ENCODE measurements at places on chromosomes 7 and 10.

DNA sequence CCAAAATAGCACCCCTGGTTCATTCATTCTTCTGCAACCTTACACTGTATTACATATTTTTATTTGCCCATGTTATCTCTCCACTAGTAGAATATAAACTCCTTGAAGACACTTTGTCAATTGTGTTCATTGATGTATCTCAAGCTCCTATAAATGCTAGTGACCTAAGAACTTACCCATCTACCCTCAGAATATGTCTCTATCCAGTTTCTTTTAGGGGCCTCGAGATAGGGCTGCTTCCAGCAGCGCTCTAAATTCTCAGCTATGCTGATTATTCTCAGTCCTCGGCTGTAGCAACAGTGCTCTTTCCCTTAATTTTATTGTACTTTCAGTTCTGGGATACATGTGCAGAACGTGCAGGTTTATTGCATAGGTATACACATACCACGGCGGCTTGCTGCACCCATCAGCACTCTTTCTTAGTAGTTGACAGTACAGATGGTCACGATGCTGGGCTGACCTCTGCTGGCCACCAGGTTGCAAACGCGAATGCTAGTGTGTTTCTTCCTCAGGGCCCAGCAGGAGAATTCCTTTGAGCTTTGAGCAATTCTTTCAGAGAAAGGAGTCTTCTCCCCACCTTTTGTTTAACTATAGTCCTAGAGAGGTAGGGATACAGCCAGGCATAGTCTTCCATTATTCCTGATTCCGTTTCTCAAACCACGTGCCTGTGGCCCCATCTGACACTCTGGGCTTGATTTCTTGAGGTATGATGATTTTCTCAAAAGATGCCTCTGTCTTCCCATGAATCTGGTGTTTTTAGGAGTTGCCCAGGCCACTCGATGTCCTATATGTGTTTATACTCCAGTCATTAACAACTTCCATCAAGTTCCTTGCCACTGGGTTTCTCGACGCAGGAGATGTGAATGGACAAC, 49.1 kb upstream of the CDC14C start:
- no peaks in the 10 kb centered on the region for H3K27me3 ChIP-seq
- no peak overlapping the region for H3K27ac ChIP-seq
- H3K36me3 ChIP-seq: no peaks in the 10 kb centered on the region
- DNase-seq: peak; percentile 15
- H3K4me3 ChIP-seq: no peak overlapping the region

DNA sequence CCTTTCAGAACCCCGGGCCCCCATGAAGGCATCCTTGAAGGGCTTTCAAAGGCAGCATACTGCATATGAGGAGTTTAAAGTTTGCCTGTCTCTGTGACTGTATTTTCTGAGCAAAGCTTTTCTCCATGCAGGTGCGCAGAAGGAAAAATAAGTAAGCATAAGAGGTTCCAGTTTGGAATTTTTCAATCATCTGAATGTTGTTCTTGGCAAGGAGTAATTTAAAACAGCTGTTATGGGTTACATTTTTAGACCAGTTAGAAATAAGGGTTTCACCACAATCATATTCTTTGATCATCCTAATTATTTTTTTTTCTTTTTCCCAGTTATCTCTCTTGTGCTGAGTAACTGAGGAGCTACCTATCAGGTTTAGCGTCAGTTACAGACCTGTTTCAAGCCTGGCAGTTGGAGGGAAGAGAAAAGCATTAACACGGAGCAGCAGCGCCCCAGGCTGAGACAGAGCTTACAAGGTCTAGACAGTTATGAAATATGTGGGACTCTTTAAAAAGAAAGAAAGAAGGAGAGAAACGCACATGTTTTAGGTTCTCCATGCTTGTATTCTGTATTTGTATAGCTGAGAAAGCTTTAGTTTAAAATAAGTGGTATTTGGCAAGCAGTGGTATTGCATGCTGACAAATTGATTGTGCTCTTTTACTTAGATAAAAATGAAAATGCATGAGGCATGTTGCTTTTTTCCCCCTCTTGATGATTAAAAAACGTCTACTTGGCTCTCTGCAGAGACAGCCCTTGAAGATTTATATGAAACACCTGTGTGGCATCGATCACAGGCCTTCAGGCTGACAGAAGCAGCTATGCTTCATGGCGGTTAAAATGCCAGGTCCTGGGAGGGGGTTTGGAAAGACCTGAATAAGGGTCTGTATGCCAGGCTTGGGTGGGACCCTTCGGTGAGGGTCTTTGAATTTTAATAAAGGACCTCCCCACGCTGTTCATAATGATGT, 157.6 kb downstream of the GRK5 start:
- H3K27me3 ChIP-seq: no peaks in the 10 kb centered on the region
- peak overlapping the region; percentile 50 for H3K27ac ChIP-seq
- peaks cover 52% of the 10 kb centered on the region for H3K4me1 ChIP-seq
- H3K36me3 ChIP-seq: no peaks in the 10 kb centered on the region
- DNase-seq: peak; percentile 44

GRCh38 chr7:924541-925231, 29.8 kb downstream of the ADAP1 start:
- H3K27ac ChIP-seq: no peak overlapping the region
- H3K4me1 ChIP-seq: peaks cover 2% of the 10 kb centered on the region
- H3K27me3 ChIP-seq: no peaks in the 10 kb centered on the region
- H3K4me3 ChIP-seq: no peak overlapping the region
- peak; percentile 27 for DNase-seq

DNA sequence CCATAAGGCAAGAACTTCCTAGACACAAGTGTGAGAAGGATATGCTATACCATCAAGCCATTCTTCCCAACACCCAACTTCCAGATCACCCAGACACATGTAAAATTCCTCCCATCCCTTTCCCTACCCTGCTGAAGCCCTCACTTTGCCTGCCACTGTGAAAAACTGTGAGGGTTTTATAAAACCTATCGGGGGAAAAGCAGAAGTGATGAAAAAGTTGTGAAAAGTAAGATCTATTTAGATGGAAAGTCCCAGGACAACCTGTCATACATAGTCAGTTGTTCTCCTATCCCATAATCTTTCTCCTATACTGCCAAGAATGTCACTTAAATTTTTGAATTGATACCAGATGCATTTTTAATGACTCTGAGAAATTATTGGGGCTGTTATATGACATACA, 39.0 kb upstream of the PPP3CB start:
- no peak overlapping the region for H3K27ac ChIP-seq
- no peak for DNase-seq
- no peaks in the 10 kb centered on the region for H3K36me3 ChIP-seq
- no peaks in the 10 kb centered on the region for H3K4me1 ChIP-seq

DNA sequence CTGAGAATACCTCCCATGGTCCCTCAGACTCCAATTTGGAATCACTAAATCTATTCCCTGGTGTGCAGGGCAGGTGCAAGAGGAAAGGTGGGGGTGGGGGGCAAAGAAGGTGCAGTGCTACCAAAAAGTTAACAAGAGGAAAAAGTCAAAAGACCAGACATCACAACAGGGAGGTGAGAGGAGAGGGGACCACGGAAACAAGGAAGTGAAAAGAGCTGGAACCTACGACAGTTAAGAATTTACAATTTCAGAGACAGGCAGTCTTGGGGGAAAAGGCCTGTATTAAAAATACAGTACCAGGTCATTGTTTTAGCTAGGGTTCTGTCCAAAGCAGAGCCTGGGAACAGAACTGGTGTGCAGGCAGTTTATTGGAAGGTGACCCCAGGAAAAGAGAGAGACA, 14.6 kb downstream of the ITGB1 start:
- H3K4me3 ChIP-seq: no peak overlapping the region
- H3K27me3 ChIP-seq: no peaks in the 10 kb centered on the region
- H3K27ac ChIP-seq: no peak overlapping the region
- no peak for DNase-seq

- H3K27me3 ChIP-seq: no peaks in the 10 kb centered on the region
- no peak overlapping the region for H3K27ac ChIP-seq
- DNase-seq: no peak
- peaks cover 23% of the 10 kb centered on the region for H3K4me1 ChIP-seq
These were observed 59.9 kb upstream of the IGFBP3 start for GRCh38 chr7:45980973-45981372.

GRCh38 chr7:74092964-74093471, 9.4 kb downstream of the LIMK1 start:
- peaks cover 27% of the 10 kb centered on the region for H3K4me1 ChIP-seq
- peak overlapping the region; percentile 82 for H3K27ac ChIP-seq
- H3K4me3 ChIP-seq: no peak overlapping the region
- no peaks in the 10 kb centered on the region for H3K27me3 ChIP-seq
- H3K36me3 ChIP-seq: peaks cover 11% of the 10 kb centered on the region
- DNase-seq: no peak

DNA sequence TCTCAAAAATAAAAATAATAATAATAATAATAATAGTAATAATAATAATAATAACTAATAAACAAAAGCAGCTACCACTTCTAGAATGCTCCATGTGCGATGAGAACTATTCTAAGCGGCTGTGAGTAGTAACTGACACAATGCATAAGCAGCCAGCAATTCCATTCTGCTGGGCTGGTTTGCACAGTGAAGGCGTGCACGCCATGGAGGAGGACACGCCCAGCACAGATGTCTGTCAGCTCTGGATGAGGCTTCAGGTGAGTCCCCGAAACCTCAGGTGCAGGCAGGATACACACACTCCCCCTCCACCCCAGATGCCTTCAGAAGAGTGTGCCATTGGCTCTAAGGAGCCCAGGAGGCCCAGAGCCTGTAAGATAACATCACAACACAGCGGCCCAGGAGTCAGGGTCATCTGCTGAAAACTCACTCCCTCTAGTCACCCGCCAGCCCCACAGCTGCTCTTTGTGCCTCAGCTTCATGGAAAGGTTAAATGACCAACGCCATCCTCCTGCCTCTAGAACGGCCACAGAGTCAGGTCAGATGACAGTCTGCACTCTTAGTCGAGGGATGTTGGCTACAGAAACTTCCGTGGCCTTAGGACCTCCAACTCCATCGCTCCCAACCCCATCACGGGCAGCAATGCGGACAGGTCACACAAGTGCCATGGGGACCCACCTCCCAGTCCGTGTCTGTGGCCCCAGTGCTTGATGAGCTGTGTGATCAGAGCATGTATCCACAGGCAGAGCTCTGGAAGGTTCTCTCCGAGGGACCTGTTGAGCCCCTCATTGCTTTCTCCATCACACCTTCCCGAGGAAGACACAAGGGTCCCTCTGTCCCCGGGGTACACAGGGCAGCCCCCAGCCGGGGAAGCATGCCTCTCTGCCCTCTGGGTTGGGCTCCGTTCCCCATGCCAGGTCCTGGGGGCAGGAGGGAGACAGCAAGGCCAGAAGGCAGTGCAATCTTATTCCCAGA, 103.9 kb downstream of the CTBP2 start:
- H3K36me3 ChIP-seq: no peaks in the 10 kb centered on the region
- H3K4me1 ChIP-seq: peaks cover 36% of the 10 kb centered on the region
- no peaks in the 10 kb centered on the region for H3K27me3 ChIP-seq
- H3K27ac ChIP-seq: peak overlapping the region; percentile 91
- no peak overlapping the region for H3K4me3 ChIP-seq

GRCh38 chr7:71131256-71132126, 453 bp upstream of the GALNT17 start:
- no peak overlapping the region for H3K27ac ChIP-seq
- no peaks in the 10 kb centered on the region for H3K36me3 ChIP-seq
- DNase-seq: no peak
- H3K4me3 ChIP-seq: no peak overlapping the region
- H3K4me1 ChIP-seq: no peaks in the 10 kb centered on the region

DNA sequence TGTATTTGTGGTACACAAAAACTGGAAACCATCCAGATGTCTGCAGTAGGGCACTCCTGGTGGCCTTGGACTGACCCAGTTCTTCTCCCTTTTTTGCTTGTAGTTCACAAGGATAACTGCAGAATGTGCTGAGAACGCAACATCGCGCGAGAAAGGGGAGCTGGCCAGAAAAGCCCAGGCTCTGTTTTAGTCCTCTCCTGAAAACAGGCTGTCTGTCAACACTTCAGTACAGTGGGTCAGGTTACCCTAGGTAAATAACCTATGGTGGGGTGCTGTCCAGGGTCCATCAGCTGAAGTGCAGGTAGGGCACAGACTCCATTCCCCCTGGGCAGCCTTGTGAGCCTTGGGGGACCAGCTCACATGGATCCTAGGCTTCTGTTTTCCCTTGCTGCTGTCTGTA, 495.8 kb downstream of the MDFIC start:
- H3K4me1 ChIP-seq: no peaks in the 10 kb centered on the region
- no peak for DNase-seq
- no peak overlapping the region for H3K27ac ChIP-seq
- no peak overlapping the region for H3K4me3 ChIP-seq
